ENCODE measurements at places on chromosomes 1 and 21.

DNA sequence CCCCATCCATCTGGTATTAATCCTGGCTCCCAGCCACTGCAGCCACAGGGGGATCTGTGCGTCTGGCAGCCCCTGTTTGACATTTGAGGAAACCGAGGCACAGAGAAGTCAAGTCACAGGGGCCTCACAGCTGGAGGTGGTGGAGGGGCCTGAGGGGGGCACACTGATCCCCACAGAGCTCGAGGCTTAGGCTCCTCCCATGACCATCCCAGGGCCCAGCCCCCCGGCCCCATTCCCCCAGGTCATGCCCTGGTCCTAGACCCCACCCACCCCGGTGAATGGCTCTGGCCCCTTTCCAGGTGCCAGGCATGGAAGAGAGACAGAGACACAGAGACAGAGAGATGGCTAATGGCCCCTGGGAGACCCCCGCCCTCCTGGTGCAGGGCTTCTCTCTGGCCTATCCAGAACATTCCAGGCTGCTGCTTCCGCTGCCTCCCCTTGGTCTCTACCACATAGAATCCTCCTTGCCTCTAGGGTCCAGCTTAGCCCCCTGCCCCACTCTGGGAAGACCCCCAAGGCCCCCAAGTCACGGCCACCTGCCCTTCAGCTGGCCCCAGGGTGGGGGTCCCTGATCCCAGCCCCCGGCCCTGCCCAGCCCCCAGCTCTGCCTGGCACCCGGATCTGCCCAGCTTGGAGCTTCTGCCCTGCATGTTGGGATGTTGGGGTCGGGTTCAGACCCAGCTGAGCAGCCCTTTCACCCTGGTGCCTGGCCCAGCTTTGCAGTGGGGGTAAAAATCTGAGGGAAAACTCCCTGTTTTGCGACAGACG is 29.2 kb upstream of the LRRC3 start:
- DNase-seq: no peak

DNA sequence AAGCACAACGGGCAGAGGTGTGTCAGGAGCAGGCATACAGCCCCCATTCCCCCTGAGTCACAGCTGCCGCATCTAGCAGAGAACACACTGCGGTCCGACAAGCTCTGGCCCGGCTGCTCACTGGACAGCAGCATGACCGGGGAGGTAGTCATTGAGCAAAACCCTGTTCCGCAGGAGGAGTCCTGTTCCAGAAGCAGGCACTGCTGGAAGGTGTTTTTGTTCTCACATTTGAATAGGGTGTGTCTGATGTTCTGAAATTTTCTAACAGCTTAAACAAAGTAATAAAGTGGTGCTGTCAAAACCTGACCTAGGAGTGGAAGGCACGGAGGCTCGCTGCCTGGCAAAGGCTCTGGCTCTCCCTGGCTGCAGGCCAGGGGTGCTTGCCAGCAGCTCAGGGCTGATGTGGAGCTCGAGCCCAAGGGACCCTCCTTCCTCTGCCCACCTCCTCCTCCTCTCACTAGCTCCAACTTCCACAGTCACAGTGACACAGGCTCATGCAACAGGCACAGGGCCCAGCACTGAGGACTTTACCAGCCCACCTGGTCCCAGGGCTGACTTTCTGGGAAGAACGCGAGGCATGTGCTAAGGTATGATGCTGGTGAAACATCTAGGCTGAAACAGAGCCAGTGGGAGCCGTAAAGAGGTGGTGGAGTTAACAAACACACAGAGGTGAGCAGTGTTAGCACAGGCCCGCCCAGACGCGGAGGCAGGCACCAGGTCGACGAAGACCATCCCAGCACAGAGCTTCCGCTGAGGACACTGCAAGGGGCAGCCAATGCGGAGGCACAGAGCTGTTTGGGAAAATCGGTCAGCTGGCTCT is 118.6 kb upstream of the IFFO2 start:
- no peak for DNase-seq

DNA sequence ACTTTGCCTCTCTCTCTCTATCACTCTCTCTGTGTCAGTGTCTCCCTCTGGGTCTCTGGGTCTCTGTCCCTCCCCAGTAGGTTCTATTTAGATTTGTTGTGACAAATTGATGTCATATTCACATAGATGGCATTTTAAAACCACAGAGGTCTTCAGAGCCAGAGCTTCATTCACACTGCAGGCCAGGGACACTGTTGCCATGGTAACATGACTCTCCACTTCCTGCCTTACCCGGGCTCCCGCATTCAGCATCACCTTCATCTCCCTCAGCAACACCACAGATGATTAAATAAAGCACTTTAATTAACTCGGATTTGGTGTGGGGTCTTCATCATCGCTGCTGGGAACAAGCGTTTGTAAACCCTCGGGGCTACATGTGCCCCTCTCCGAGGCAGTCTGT is 132.6 kb downstream of the ETS2 start:
- no peak for DNase-seq

DNA sequence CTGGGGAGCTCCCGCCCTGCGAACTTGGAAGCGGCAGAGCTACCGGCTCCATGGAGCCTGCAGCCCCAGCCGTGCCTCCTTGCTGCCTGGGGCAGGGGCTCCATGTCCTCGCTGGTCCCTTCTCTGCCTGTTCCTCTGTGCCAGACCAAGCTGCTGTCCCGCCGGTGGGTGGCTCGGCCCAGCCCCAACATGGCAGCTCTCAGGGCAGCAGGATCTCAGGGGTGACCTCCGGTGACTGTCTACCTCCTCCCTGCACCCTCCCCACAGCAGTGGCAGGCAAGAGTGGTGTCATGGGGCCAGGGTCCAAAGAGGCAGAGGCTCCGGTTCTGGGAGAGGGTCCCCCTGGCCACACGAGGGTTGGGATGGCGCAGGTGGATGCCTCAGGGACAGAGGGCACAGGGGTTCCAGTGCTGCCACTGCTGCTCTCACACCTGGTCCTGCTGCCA is 45.8 kb downstream of the ATP6V1G3 start:
- no peak for DNase-seq

DNA sequence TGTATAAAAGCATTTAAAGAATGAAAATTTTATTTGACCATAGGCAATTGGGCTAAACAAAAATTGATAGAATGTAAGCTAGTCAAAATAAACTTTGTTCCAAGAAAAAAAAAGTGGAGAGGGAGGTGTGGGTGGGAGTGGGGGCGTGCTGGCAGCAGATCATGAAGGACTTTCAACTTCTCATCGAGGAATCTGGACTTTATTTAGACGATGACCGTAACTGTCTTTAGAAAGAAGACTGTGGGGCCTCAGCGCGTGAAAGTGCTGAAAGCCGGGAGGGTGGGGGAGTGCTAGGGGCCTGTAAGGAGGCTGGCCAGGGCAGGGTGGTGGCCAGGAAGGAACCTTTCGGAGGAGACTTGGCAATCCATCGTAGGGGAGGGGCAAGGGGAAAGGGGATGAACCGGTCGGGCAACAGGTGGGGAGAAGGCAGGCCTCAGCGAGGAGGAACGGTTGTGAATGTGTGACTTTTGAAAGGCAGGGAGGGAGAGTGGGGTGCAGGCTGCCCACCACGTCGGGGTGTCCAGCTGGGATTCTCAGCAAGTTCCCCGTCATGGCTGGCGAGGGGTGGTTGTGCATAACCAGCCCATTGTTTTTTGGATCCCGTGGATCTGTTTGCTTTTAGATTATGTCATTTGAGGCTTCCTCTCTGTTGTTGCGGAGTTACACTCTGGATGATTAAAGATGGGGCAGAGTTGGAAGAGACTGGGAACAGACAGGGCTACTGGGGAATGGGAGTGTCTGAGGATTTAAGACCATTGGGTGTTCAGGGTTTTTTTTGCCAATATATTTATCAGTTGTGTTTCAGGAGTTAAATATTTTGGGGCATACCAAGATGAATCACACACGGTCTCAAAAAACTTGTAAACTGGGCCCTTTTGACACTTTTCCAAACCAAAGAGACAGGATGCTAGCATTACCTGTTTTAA is 35.5 kb downstream of the HUNK start:
- no peak for DNase-seq

DNA sequence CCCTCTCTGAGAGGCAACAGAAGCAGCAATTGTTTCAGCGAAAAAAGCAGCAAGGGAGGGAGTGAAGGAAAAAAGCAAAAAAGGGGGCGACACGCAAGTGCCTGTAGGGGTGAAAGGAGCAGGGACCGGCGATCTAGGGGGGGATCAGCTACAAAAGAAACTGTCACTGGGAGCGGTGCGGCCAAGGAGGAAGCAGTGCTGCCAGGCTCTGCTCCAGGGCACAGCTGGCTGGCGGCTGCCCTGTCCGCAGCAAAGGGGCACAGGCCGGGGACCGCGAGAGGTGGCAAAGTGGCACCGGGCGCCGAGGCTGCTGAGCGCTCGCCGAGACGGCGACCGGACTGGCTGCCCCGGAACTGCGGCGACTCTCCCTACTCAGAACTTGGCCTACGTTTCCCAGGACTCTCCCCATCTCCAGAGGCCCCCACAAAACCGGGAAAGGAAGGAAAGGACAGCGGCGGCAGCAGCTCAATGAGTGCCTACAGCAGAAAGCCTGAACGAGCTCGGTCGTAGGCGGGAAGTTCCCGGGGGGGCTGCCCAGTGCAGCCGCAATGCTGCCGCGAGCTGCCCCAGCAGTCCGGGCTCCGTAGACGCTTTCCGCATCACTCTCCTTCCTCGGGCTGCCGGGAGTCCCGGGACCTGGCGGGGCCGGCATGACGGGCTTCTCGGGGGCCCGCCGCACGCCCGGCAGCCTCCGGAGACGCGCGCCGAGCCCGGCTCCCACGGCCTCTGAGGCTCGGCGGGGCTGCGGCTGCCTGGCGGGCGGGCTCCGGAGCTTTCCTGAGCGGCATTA is 1.0 kb upstream of the CDKN2C start:
- DNase-seq: no peak

GRCh38 chr1:164518692-164519332 is 40.2 kb upstream of the PBX1 start:
- no peak for DNase-seq

DNA sequence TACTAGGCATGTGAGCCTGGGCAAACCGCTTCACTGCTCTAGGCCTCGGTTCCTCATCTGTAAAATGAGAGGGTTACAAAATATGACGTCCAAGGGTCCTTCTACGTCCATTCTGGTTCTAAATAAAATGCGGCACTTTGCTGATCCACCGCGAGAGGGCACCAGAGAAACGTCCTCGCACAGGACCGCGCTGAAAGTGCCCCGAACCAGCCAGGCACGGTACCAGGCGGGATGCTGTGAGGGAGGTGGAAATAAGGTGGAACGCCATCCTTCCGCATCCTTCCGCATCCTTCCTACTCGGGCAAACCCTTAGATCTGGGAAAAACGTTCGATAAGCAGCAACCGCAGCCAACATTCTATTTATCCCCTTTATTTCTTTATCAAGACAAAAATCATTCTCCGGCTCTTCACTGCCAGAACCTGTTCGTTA is 60.3 kb upstream of the KRTAP19-8 start:
- DNase-seq: peak; percentile 10

GRCh38 chr1:3610527-3611169 is 660 bp downstream of the MEGF6 start:
- no peak for DNase-seq

GRCh38 chr1:171251042-171251951 is 3.0 kb downstream of the FMO1 start:
- DNase-seq: no peak

- DNase-seq: no peak
Observed at GRCh38 chr1:52145137-52145536, 3.2 kb downstream of the ZFYVE9 start.

- DNase-seq: no peak
Observed at GRCh38 chr1:158396646-158397045, 2.6 kb downstream of the OR10T2 start.

DNA sequence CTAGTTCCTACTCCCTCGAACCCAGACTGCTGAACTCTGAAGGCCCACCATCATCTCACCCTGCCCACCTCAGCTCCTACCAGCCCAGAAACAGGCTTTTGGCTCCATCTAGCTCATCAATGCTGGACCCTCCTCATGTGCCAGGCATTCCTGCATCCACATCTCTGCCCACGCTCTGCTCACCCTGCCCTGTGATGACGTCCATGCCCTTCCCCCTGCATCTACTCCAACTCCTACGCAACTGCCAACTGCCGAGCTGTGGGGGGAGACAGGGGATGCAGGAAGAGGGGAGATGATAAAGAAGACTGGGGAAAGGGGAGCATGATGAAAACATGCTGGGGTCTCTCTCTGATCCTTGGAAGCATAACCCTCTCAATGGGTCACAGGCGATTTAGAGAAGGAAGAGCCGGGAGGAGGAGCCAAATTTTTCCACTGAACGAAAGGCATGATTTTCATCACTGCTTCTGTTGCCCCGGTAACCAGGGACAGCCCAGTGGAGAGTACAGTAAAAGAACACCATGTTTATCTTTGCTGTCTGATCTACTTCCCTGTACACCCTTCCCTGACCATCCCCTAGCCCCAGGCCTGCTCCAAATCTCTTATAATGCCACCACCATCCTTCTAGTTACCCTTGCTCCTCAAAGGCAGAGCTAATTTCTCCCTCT is 44.3 kb downstream of the CD34 start:
- no peak for DNase-seq

DNA sequence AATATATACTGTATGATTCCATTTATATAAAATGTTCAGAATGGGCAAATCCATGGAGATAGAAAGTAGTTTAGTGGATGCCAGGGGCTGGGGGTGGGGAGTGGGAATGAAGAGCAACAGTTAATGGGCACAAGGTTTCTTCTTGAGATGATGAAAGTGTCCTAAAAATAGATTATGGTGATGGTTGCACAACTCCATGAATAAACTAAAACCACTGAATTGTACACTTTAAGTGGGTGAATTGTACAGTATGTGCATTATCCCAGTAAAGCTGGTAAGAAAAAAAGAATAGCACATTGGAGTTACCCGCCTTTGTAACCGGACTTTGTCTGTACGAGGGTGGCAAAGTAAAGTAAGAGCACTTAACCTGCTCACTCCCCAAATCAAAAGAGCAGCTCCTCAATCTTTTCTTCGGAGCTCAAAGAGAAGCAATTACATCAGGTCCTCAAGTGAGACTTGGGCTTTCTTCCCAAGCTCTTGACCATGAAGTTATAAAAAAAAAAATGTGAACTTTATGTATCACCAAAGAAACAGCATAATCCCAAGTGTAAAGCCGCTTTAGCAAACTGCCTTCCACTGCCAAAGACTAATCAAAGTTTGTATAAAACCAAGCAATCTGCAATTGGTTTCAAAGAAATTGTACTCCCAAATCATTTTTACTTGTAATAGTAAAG is 32.1 kb downstream of the ALDH9A1 start:
- peak; percentile 6 for DNase-seq

- no peak for DNase-seq
Observed at GRCh38 chr1:67580691-67581403, 104.2 kb upstream of the GADD45A start.

Data from AG04450 (cell line).